ENCODE measurements at places on chromosomes 7 and 10. TPM values are rescaled to one million over a fixed set of nuclear protein-coding genes. Genes with fewer than 3 reads are reported as not detected.

The SEMA4G gene
- 0.31 TPM for total RNA-seq

The PTF1A gene
- total RNA-seq: not detected

The CELF2 gene
- 111 TPM for total RNA-seq

The TACC2 gene
- total RNA-seq: not detected

The LRRTM3 gene
- total RNA-seq: not detected

The CDHR1 gene
- 0.66 TPM for total RNA-seq

The ZNF503 gene
- 0.07 TPM for total RNA-seq

The VAX1 gene
- total RNA-seq: not detected

The PRPS1L1 gene
- total RNA-seq: not detected

The ADARB2 gene
- 0.05 TPM for total RNA-seq

The TOMM7 gene
- 225 TPM for total RNA-seq

The DNAH11 gene
- total RNA-seq: 1.7 TPM
